ENCODE measurements at places on chromosomes 6 and 20.

DNA sequence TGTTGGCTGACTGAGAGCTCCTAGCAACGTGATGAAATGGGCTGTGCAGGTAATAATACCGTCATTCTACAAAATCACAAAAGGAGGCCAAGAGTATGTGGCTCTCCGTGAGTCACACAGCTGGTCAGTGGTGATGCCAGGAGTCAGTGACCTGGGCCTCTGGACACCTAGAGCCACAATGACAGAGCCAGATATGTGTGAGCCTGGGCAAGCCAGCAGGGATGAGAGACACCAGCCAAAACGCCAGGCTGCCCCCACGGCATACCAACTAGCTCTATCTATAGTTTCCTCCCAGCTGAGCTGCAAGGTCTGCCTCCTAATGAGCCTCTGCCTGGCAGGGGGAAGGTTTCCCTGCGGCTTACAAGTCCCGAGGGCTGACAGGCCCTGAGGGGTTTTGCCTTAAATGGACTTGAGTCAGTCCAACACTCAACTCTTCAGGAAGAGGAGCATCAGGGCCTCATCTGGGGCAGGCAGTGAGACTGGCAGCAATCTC lies 70.0 kb downstream of the CPNE5 start:
- DNase-seq = no peak

- DNase-seq = no peak
Measured at GRCh38 chr6:27111743-27112142, 135.8 kb upstream of the PRSS16 start.

DNA sequence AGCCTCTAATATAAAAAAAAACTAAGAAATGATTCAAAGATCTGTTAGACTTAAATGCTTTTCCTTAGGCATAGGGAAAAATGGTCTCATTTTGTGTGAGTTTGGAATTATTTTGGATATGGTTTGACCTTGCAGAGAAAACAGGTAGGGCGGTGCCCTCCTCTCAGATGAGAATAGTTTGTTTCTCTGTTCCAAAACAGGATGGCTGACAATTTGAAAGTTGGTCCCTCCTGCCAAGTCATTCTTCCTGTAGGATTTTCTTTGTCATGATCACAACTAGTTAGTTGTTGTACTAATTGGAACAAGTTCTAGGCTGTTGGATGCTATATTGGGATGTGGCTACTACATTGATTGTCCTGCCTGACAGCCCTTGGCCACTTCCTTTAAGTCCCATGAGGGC lies 108.6 kb downstream of the BCKDHB start:
- DNase-seq = no peak

DNA sequence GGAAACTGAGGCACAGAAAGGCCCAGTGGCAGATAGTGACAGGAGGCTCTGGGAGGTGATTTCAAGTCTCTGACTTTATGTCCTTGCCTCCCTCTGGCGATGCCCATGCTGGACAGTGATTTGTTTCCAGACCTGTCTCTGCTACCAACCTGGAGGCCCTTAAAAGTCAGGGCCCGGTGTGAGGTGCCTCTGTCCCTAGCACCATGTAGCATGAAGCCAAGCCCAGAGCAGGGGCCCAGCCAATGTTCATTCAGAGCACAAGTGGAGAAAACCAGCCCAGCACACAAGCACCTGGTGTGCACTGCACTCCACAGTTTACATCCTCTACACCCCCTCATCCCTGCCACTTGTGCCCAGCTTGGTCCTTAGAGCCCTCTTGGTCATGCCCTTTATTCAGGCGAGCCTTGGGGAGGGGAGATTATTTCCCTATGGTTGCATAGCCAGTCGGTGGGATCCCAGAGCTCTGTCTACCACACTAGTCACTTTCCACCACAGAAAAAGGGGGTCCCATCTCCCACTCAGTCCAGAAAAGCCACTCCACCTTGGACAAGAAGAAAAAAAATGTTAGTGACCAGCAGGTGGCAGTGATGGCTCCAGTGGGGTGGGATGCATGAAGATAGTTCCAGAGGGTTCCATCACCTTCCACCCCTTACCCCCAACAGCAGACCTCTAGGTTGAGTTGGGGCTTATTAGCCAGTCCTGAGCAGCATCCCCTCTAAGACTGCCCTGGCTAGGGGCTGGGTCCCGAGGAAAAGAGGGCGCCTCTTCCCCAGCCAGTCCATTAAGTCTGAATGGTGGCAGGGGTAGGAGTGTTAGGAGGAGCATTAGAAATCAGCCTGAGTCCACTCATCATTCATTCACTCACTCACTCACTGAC lies 30.9 kb downstream of the KIAA1755 start:
- no peak for DNase-seq

DNA sequence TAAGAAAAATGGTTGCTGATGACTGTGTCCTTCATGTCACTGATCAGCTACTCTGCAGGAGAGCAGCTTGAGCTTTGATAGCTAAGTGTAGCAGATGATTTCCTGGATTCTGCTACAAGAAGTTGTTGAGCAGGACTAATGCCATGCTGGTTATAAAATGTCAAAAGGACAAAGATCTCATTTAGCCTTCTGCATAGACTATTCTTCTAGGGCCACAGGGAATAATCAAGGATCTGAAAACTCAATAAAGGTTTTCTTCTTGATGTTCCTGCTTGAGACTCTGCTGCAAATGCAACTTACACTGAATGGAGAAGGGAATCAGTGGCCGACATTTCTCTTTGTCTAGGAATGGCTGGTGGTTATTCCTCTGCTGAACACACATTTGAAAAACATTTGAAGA lies 360.3 kb upstream of the PTCHD4 start:
- DNase-seq = no peak

DNA sequence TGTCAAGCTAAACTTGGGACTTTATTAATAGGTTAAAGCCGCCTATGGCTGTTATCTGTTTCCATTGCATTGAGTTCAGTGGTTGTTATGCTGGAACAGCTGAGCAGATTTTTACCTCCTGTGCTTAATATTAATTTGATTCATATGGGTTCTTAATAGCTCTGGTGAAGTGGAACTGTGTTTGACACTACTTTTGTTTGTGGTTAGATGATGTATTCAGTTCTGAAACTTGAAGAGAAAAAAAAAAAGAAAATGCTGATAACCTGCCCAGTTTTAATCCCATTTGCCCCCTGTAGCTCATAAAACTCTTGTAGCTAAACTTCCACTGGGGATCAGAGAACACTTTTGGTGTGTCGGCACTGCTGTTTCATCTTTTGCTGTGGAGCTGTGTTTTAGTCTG lies 117.8 kb downstream of the ZDHHC14 start:
- no peak for DNase-seq

DNA sequence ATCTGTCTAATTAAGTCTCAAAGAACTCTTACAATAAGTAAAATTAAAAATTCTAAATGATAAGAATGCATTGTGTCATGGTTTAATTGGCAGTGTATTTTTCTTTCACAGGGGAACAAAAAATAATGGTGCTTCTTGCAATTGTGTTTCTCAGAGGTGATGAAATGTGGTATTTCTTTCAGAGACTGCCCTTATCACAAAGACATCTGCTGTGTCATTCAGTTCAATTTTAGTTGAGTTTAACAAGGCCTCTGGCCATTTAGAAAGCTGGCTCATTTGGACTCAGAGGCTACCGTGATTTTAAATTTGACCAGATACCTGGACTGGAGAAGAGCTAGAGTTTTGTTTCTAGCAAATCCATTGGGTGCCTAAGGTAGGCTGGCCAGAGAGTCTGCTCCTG lies 23.6 kb upstream of the ZNF831 start:
- DNase-seq = no peak

DNA sequence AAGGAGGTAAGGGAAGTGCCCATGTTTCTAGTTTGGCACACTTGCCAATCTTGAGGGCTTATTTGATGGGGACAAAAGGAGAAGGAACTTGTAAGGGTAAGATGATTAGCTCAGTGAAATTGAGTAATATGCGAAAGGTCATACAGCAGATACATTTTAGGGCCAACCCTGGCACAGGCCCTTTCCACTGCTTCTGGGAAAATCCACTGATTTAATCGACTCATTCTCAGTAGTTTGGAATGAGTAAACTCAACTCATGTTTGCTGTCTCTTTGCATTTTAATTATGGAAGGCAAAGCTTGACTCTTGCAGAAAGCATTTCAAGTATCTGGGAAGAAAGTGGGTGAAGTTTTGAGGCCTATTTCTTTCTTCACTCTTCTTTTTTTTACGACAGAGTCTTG lies 20.0 kb downstream of the PHF20 start:
- no peak for DNase-seq

- DNase-seq = no peak
Measured at GRCh38 chr6:37897321-37897720, 77.8 kb downstream of the ZFAND3 start.

GRCh38 chr6:26152226-26153101 lies 65.2 kb downstream of the HFE start:
- no peak for DNase-seq

- DNase-seq = no peak
Measured at GRCh38 chr20:35062478-35062877, 30.1 kb downstream of the TRPC4AP start.

DNA sequence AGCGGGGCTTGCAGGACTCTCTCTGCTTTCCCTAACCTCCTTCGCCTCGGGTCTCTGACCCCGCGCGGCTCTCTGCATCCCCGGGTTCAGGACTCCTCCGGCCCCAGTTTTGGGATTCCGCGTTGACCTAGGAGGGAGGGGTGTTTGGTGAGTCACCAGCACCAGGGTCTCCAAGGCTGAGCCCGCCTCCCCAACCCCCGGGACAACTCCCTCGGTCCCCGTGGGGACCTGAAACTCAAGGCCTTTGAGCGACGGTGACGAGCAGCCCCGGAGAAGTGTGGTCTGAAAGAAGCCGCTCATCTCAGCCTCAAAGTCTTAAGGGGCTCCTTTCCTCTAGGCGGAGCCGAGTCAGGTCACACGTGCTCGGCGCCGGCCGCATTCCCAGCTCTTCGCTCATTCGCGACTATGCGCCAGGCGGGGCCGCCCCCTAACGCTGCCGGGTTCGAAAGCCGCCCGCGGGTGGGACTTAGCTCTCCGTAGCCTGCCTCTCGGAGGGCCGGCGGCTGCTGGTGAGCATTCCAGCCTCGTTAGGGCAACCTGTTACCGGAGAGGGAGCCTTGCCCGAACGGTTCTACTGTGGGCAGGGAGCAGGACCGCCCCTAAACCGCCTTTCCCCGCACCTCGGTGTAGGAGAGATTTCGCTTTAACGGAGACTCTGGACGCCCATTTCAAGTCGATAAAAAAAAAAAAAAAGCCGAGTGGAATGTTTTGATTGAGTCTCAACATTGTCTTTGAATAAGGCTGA lies 3.0 kb upstream of the PRDM13 start:
- no peak for DNase-seq

DNA sequence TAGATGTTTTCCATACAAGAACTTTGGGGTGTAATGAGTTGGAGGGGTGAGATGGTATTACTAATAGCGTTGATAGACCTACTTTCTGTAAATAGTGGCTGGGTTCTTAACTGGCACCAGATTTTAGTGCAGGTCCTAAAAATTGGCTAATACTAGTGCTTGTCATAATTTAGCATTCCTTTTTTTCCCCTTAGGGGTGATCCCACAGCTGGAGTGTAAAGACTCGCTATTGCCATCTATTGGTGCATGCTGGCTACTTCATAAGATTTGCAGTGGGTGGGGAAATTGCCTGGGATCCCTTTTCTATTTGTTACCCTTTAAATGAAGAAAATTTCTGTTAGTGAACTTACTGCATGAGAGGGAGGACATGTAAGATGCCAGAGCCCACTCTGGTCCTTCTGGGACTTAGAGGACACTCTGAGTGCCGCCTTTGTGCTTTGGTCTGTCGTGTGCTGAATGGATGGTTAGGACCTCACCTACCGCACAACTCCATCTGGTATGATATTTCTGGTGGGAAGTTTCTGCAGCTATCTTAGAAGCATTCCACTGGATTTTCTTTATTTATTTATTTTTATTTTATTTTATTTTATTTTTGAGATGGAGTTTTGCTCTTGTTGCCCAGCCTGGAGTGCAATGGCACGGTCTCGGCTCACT lies 195.5 kb downstream of the JARID2 start:
- DNase-seq = no peak

- DNase-seq = no peak
Measured at GRCh38 chr6:170385506-170385905, 78.9 kb downstream of the FAM120B start.

- DNase-seq = no peak
Measured at GRCh38 chr6:53309901-53310300, 38.8 kb downstream of the ELOVL5 start.

DNA sequence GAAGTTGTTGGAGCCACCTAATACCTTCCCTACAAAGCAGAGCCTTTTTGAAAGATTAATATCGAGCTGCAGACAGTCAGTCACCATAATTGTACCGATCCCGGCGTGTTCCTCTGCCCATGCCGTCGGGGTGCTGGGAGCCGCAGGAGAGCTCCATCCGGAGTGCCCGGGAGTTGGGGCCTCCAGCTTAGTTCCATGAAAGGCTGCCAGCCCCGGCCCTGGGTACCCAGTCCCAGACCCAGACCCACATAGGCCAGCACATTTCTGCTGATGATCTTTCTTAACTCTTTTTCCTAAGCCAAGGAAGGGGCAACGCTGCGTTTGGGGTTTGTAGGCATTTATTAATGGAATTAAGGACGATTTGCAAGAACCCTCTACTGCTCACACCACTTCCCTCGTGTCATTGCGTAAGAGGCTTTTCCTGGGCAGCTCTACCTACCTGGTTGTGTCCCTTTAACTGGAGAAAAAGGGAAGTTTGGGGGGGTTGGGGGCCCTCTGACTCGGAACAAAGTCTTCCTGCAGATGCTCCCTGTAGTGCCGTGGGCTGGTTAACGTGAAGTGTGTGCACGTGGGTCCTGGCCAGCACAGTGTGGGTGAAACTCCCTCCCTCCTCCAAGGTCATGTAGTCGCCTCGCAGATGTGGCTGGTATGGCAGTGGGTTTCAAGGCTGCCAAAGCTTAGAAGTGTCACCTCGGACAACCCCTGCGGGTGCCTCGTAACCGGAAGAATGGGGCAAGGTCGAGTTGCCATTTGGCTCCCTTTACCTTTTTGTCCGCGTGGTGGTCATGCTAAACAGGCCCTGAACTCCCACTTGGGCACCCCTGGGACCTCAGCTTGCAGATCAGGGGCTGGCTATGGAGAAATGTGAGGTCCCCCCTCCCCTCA lies 54.3 kb upstream of the APCDD1L start:
- DNase-seq = no peak

GRCh38 chr6:120564779-120565178 lies 769.5 kb downstream of the TBC1D32 start:
- DNase-seq = no peak

DNA sequence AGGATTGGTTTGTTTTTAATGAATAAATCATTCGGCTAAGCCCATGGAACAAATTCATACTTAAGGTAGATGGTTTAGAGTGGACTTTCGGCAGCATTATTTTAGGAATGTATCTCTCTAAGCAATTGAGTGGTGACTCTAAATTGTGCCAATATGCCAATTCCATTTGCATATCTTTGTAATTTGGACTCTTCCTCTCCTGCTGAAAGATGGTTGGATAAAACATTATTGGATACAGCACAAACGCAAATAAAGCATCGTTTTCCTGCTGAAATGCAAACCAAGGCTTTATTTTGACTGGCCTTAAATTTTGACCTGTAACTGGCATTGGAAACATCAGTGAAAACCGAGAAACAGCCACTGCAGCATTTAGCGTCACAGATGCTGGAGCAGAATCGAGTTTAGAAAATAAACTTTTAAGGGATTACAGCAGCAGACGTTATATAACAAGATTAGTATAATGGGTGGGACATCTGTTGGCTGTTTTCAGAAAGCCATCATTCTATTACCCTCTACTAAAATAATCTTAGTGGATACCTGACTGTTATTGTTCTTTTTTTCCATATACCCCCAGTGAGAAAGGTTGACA lies 726.0 kb downstream of the KIF16B start:
- DNase-seq = no peak

- no peak for DNase-seq
Measured at GRCh38 chr6:159312206-159312605, 143.0 kb downstream of the FNDC1 start.
